ENCODE measurements at places on chromosomes 1 and 21.

DNA sequence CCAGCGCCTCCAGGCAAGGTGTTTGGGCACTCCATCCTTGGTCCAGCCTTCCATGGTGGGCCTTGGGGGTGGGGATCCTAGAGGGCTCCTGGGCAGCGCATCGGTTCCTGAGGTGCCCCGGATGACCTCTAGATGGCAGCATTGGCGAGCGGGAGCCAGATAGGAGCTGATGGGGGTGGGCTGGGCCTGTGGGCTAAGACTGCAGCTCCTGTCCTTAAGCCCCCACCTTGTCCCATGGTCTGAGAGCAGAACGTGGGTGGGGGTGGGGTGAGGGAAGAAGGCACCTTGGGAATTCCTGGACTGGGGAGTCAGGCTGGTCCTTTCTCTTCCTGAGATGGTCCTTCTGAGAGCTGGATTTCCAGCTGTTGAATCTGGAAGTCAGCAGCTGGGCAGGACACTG lies 93.4 kb upstream of the CSF3R start:
- DNase-seq: peak; percentile 57

DNA sequence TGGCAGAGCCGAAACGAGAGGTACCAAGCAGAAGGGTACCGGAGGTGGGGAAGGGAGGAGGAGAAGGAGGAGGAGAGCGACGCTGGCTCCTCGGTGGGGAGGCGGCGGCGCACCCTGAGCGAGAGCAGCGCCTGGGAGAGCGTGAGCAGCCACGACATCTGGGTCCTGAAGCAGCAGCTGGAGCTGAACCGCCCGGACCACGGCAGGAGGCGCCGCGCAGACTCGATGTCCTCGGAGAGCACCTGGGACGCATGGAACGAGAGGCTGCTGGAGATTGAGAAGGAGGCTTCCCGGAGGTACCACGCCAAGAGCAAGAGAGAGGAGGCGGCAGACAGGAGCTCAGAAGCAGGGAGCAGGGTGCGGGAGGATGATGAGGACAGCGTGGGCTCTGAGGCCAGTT lies 32.4 kb downstream of the STYXL2 start:
- no peak for DNase-seq

GRCh38 chr1:74341702-74342339 lies 106.6 kb downstream of the TNNI3K start:
- no peak for DNase-seq

- no peak for DNase-seq
Observed at GRCh38 chr21:14084068-14084501, 126.7 kb downstream of the LIPI start.

DNA sequence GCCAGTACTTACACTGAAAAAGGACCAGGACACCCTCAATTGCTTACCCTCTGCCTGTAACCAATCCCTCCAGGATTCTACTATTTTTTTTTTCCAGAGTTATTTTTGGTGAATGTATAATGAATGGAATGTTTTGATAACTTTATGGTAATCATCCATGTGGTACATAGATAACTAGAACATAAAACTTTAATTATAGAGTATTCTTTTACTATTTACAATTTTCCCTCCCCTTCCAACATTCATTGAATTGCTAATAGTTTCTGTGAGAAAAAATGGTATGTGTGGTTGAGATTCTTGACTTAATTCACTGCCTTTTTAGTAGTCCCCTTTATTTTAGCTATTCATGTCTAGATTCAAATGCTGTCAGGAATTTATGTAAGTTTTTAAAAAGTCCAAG lies 164.6 kb downstream of the CYYR1 start:
- DNase-seq: no peak

DNA sequence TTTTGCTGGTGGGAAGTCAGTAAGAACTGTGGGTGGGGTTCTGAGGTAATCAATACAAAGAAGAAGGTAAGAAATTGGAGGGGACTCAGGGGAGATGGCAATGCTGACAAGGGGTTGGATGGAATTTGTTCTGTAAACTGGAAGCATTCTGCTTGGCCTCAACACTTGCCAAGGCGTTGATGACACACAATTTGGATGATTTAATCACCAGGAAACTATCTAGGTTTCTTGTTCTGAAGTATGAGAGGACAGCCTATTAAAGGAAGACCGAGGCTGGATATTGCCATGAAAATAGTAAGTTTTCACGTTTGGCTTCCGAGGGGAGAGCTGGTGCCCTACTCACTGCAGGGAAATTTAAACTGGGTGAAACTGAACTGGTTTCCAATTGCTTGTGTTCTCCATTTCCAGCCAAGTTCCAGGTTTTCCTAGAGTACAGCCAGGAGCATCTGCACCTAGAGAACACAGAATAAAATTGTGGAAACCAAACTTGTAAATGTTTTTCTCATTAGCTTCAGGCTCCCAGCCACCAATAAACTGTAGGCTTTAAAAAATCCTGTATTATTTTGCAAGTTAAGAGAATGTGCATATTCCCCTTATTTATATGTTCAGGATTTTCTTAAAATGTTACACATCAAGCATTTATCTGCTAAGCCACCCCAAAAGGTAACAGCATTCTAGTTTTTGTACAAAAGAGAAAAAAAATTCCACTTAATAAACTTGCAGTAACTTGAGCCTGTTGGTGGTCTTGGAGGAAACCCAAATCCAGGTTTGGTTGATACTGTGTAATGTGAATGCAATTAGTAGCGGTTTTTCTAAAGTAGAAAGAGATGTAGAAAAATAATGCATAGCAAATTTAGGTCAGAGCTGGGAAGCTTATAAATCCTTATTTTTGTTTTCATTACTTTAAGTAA lies 53.8 kb downstream of the ROR1 start:
- DNase-seq: no peak

DNA sequence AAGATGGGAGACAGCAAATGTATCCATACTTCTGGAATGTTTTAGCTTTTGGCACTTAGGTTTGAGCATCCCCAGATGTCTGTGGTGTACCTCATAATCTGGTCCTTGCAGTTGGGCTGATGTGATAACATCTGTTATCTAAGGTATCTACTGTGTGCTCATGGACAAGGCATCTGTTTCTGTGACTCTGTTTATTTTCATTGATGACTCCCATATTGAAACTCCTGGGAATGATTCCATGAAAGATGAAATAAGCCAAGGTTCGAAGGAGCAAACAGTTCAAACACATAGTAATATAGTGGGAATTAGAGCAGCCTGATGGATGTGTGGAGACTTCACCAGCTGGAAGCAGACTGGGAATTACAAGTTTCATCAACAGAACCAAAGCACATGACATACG lies 20.7 kb upstream of the TRIM45 start:
- DNase-seq: no peak

DNA sequence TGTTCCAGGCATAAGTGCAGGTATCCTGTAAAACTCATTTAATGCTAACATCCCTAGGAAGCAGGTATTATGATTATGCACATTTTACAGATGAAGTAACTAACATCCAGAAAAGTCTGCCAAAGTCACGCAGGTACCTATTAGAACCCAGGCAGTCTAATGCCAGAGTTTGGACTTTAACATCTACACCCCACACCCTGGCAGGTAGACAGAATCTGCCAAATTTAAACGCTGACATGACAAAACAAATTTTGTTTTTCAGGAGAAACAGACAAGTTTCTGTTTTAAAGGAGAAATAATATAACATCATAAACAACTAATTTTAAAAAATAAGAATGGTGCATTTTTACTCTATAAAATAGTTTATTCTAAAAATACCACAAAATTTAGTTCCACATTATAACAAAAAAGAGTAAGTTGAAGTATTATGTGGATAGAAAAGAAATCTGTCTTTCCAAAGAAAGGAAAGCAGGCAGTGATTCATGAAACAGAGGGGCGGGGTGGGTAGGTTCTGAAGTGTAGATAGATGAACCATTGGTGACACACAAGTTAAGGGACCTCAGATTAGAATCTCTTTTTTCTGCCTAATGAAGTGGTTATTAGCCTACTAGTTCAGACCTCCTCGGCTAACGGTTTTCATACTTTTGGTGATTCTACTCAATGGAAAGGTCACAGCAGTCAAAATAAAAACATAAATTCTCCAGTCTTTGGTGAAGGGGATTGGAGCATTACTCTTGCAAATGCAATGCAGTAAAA lies 1.7 kb downstream of the ASPM start:
- no peak for DNase-seq

GRCh38 chr1:185063719-185064118 lies 18.4 kb downstream of the RNF2 start:
- DNase-seq: no peak

GRCh38 chr1:112027696-112028095 lies 38.2 kb upstream of the KCND3 start:
- DNase-seq: no peak

- no peak for DNase-seq
Observed at GRCh38 chr1:9603766-9604753, 15.3 kb downstream of the TMEM201 start.

GRCh38 chr1:2135441-2135841 lies 59.1 kb downstream of the FAAP20 start:
- no peak for DNase-seq

DNA sequence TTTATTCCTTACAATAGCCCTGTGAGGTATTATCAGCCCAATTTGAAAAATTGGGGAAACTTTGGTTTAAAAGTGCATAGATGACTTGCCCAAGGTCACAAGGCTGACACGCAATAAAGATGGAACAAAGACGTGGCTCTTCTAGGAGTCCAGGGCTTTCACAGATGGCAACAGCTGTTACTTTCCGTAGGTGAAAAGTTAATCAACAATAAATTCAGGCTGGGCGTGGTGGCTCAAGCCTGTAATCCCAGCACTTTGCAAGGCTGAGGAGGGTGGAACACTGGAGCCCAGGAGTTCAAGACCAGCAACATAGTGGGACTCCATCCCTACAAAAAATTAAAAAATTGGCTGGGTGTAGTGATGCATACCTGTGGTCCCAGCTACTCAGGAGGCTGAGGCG lies 87.8 kb upstream of the ATF3 start:
- no peak for DNase-seq

DNA sequence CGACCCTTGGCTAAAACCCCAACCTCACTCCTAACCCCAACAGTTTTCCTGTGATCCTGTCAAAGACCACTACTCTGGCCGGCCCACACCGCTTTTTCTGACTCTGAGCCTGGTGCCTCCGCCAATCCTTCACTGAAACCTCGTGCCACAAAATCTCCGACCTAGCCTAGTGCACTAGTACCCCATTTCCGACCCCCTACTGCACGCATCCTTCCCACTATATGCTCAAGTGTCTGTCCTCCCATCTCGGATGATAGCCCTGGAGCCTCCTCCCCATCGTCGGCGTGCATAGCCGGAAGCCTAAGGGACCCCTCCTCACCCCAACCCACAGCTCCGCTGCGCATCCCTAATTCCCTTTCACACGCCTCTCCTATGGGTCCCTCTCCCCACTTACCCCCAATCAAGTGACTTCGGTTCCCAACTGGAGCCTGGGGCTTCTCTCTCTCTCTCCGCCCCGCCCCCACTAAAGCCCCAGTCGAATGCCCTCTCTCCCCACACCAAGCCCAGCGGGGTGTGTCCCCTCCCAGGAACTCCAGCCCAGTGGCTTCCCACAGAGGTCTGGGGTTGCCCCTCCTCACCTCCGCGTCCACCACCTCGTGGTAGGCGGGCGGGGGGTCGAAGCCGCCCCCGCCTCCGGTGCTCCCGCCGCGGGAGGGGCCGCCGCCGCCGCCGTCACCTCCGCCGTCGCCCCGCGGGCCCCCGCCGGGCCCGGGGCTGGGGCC lies 791 bp downstream of the USP24 start:
- DNase-seq: peak; percentile 35

DNA sequence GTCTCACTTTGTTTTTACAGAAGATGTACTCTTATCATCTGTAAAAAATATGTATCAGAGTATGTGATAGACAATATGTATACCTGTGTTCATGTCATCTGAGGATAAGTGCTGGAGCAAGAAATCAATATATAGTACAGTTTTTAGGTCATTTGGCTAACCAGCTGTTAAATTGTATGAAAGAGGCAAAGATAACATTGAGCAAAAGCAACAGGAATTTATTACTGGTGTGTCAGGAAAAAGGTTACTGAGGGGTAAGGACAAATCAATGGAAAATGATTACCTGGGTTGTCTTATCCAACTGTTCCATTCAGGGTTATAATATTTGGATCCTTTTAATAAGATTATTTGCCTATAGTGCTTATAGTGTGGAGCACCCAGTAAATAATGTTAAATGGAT lies 4.9 kb downstream of the HIPK1 start:
- DNase-seq: no peak

GRCh38 chr1:112998592-112999235 lies 42.7 kb upstream of the SLC16A1 start:
- DNase-seq: no peak

GRCh38 chr1:101613546-101613945 lies 376.7 kb downstream of the S1PR1 start:
- DNase-seq: no peak

DNA sequence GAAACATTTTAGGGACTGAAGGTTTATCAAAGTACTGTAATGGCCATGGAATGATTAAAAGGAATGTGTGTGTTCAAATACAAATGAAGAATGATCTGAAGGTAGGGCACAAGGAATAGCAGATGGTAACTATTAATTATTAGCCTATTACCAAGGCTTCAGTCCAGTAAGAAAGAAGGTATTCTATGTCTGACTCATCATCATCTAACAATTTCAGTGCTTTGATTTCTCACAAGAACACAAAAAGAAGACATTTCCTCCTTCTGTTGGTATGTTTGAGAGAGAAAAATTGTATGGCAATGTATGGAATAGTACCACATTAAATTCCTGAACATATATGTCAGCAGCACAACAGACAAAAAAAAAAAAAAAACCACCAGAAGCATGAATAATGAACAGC lies 57.5 kb downstream of the TYW3 start:
- no peak for DNase-seq

DNA sequence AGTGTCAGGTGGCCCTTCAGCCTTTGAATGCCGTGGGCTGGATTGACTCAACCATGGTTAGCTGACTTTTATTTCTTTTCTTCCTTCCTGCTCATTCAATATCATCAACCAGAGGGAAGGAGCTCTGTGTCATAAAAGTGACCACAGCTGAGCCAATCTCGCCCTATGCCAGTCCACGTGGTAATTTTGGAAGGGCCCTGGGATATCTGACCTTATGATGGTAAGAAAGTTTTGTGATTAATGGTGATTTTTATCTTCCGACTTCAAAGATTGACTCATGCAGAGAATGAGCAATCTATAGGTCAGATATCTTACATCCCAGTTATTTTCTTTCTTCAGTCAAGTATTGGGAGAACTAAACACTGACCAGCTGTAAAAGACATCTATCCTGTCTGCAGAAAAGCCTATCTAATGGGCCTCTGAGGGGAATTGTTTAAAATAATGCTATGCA lies 170.3 kb downstream of the ZC3H11B start:
- no peak for DNase-seq
